ENCODE measurements at places on chromosomes 5 and 9.

DNA sequence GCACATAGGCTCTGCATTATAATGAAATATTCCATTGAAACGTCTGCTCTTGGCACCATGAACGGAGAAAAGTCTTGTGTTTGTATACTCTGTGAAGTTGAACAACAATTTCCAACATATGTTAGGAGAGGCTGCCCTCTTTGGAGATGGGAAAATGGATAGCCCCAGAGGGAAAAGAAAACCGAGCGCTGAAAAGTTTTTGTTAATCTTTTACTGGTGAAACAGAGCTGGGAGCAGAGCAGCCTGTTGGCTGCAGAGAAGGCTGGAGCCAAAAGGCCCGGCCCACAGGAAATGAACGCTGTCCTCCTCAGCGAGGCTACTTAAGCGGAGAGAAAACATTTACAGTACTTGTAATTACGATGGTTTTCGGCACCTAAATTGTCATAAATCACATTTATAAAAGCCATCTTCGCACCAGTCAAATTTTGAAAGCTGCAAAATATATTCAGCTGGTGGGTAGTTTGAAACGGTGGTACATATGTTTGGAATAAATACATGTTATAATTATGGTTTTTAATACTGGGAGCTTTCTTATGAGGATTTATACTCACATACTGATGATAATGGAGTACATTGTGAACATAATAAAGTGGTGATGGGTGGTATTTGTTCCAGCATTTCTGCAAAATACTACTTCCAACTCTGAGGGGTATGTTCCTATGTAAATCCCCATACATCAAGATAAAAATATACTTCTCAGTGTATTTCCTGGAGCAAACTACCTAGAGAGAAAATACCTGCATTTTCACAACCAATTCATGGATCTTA is 129.6 kb upstream of the CNTLN start:
- DNase-seq, result no peak

DNA sequence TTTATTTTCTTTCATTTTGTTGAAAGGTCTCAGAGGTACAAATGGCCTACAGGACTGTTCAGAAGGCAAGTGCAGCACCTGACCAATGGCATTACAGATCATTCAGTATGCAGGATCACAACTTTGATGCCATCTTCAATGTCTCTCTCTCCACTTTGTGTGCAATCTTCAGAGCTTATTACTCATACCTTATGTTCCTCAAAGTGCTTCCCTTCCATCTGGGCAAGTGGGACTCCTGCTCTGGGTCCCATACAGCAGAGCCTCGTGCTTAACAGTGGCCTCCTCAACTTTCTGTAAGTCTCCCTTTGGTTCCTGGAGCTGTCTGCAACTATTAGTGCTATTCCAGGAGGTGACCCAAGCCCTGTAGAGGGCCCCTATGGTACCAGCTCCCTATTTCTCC is 358.4 kb upstream of the RPS23 start:
- DNase-seq, result no peak

DNA sequence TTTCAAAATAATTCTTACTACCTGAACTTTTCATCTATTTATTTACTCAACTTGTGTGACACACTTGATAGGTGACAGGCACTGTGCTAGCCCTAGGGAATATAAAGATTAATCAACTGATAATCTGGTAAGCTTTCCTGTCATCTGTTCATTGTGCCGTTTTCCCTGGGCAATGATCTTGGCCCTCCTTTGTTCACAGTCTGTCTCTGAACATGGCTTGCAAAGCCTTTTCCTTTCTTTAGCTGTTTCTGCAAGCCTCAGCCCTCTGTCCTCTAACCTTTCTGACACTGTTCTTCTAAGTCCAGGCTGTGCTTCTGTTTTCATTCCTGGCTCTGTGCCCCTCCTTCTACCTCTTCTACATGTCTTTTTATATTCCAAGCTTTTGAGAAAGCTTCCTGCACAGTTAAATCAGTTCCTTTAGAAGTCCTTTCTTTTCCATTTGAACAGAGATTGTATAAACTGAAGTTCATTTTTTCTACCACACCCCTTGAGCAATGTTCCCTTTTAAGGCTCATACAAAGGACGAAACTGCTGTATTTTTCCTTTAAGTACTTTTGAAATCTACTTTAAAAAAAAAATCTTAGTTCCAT is 803.0 kb upstream of the ZNF608 start:
- DNase-seq, result no peak

- no peak for DNase-seq
Observed at GRCh38 chr5:118007262-118007661, 981.1 kb downstream of the DTWD2 start.

- DNase-seq, result no peak
Observed at GRCh38 chr5:147369742-147370374, 135.0 kb downstream of the STK32A start.

GRCh38 chr5:31427013-31427723 is 104.7 kb downstream of the DROSHA start:
- DNase-seq, result no peak

GRCh38 chr5:153969563-153969895 is 69.2 kb downstream of the FAM114A2 start:
- no peak for DNase-seq

- no peak for DNase-seq
Observed at GRCh38 chr5:124253203-124253810, 493.1 kb downstream of the ZNF608 start.

DNA sequence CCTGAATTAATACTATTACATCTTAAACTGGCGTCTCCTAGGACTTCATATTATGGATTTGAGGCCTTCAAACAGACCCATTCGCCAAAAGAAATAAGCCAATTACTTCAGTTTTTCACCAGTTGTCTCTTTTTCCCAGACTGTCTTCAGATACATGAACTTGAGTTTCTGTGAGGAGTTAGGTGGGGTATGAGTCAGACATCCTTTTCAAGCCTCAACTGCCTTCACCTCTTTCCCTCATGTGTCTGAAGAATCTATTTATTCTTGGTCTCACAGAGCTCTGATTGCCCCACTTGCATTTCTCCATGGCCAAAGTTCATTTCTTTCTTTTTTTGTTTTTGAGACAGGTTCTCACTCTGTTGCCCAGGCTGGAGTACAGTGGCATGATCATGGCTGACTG is 12.5 kb downstream of the WNT8A start:
- no peak for DNase-seq

DNA sequence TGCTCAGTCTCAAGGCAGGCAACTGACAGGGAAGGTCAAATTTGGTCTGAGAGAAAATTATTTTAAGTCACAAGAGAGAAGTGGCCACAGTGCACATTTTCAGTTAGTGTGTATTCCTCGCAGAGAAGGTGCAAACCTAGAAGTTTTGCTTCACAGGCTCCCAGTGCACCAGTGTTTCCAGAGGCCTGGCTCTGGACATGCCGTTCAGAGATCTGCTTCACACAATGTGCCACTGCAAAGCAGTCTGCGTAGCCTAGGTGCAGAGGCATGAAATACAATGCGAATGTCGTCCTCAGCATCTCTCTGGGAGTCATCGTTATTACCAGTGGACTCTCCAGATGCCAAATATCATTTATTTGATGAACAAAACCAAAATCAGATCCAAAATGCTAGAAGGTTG is 147.8 kb downstream of the MAPKAP1 start:
- DNase-seq, result no peak

- no peak for DNase-seq
Observed at GRCh38 chr5:179138568-179138925, 78.4 kb downstream of the ZNF354C start.

DNA sequence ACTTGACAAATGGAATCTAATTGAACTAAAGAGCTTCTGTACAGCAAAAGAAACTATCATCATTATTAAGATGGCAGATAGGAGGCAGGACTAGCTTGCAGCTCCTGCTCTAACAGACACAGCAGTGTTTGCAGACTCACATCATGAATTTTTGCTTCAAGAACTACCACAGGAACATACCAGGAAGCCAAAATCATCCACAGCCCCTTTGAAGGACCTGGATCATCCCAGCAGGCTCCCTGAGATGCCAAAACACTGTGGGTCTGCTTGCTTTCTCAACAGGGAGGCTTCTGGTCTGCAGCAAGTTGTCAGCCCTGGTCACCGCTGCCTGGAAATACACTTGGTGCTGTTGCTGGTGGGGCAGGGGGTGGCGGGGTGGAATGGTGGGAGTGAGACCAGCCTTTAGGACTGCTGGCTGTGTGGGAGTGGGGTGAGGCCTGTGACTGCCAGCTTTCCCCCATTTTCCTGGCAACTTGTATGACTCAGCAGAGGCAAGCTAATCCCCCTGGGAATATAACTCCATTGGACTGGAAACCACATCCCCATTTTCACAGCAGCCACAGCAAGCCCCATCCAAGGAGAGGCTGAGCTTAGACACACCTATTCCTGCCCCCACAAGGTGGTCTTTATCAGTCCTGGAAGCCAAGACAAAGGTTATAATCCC is 533.8 kb upstream of the CYLC2 start:
- no peak for DNase-seq

DNA sequence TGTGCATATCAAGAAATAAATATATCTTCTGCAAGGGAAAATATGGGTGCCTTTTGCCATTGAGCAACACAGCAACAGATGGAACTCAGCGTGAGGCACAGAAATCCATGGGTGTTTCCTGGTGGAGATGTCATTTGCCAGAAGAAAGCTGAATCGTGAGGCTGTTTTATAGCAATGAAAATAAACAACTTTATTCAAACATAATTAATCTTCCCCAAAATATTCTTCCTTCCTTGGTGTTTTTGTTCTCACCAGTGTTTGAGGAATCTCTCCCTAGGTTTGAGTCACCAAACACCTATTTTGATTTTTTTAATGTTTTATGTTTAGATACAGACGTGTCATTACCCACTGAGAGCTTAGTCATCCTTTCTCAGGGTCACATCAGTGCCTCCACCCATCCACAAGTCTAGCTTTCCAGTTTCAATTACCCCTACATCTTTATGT is 65.8 kb upstream of the PAPPA start:
- DNase-seq, result no peak

DNA sequence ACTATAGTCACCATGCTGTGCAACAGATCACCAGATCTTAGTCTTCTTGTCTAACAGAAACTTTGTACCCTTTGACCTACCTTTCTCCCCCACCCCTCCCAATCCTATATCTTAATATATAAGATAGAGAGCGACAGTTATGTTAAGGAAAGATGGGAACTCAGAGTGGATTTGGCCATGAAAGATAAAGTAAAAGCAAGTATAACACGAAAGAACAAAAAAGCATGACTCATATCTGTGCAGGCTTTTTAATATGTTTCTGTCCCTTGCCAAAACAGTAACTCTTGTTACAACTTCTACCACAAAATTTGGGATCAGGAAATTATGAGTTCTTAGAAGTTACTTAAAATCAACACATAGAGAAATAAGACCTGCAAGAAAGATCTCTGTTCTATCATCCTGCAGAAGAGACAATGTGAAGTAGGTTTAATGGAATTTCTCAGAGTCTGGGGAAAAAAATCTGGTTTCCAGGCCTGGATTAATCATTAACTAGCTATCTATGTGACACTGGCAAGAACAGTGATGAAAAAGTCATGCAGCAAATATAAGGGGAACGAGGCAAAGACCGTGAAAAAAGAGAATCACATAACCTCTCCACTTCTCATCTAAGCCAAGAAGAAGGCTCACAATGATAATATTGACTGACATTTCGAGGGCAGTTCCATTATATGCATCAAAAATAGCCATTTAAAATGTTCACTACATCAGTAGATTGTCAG is 18.6 kb downstream of the BAAT start:
- DNase-seq, result no peak

- DNase-seq, result no peak
Observed at GRCh38 chr9:32234451-32234850, 150.0 kb upstream of the ACO1 start.

GRCh38 chr9:26863074-26863473 is 29.5 kb downstream of the CAAP1 start:
- DNase-seq, result no peak

- DNase-seq, result no peak
Observed at GRCh38 chr9:801399-802071, 40.0 kb upstream of the DMRT1 start.

DNA sequence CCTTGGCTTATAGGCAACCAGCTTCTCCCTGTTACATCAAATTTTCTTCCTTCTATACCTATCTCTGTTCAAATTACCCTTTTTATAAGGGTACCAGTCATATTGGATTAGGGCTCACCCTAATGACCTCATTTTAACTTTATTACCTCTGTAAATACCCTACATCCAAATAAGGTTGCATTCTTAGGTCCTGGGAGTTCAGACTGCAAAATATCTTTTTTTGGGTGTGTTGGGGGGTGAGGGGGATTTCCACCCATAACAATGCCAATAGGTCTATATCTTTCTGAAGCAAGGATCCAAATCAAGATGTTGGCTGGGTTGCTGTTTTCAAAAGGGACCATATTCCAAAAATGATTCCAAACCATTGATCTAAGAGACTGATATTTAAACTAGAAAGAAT is 141.7 kb downstream of the XRCC4 start:
- no peak for DNase-seq

- no peak for DNase-seq
Observed at GRCh38 chr5:8522646-8523045, 653.7 kb downstream of the MTRR start.

DNA sequence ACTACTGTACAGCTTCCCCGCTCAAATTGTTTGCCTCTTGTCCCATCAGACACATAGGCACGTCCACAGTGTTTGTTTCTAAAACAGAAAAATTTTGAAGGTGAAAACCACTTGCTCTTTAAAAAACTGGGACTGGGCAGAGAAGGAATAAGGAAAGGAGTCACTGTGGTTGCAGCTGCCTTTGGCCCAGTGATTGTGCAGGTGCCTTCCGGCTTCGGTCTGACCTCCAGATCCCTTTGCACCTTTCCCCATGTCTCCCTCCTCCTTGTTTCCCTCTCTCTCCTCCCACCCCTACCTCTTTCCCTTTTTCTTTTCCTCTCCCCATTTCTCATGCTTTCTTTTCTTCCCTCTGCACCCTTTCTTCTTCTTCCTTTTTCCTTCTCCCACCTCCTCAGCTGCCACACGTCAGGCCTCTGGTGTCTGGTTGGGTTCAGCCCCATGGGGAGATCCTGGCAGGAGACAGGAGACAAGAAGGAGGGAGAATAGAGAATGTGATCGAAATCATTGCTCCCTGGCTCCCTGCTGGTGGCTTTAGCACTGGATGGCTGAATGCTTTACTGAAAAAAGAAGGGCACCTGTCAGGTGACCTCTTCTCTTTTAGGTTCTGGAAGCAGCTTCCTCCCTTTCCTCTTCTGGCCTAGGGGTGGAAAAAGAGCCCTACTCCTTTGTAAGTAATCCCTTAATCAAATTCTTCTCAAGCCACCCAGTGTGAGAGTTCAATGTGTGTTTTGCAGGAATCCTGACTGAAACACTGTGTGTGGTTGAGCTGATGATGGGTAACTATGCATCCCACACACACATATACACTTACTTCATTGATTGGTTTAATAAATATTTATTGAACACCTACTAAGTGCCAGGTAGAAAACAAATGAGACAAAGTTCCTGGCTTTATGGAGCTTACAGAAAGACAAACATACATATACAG is 267.3 kb downstream of the MAST4 start:
- DNase-seq, result no peak

GRCh38 chr9:105328296-105328695 is 83.8 kb downstream of the SLC44A1 start:
- DNase-seq, result no peak

DNA sequence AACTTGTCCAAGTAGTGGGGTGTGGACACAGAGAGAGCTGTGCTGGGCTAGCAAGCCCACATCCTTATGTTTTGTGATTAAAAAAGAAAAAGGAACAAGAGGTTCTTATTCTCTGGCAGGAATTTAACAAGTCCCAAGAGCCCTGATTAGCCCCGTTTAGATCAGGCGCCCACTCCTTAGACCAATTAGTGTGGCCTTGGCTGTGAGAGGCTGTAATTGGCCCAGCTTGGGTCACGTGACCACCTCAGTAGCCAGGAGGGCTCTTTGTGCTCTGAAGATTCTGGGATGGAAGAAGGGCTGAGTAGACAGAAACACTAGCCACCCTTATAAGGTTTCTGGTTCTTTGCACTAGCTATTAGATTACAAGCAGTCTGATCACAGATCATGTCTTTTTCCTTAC is 31.1 kb downstream of the GCNT4 start:
- DNase-seq, result no peak
